ENCODE measurements at places on chromosomes 1 and 21.

DNA sequence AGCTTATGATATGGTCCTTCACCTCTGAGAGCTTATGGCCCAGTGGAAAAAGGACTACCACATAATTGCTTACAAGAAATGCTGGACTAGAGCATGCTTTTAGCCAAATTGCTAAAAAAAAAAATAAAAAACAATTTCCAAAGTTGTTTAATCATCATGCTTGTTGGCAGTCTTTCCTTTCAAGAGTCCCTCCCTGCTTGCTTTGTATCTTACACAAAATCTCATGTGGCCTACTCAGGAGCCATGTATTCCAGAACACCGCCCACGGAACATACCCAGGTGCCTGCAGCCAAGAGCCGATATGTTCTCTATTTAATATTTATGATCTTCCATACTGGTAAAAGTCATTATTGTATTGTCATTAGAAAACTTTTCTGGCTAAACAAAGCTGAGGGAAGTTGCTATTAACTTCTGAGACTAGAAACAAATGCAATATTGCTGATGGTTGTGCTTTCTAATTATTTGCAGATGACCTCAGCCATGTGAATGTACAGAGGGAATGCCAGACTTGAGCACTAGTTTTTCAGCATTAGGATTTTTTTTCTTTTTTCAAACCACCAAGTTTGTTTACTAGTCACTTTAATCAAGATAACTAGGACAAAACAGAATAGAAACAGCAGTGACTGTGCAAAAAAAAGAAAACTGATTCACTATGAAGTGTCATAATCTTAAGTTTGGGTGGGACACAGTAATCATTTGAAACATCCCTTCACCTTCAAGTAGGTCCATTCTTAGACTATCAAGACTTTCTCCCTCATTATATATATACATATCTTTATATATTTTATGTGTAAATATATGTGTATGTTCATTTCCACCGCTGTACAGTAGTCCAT is 129.3 kb upstream of the GORAB start:
- no peak for DNase-seq

- no peak for DNase-seq
Measured at GRCh38 chr1:193498088-193498655, 311.8 kb upstream of the B3GALT2 start.

GRCh38 chr1:30511991-30512913 is 211.1 kb downstream of the MATN1 start:
- peak; percentile 53 for DNase-seq

- peak; percentile 87 for DNase-seq
Measured at GRCh38 chr1:151574575-151575529, 34.7 kb downstream of the TUFT1 start.

- DNase-seq: no peak
Measured at GRCh38 chr21:46046471-46046870, 51.4 kb upstream of the COL6A2 start.

DNA sequence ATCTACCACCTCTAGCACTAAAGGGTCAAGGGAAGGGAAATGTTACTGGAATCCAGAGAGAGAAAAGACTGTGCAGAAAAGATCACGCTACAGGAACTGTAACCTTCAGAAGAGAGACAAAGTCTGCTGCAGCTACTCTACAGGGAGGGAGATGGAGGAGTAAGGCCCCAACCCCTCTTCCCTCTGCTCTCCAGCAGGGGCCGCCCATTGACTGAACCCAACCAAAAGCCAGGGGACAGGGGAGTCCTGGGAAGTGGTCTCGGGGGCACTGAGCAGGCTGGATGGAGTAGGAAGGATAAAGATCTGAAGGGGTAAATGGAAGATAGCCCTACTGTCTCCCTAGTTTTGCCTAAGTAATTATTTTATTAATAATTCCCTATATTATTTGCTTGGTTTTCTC is 72.8 kb upstream of the NR5A2 start:
- no peak for DNase-seq

GRCh38 chr1:66445492-66446181 is 88.3 kb upstream of the SGIP1 start:
- DNase-seq: no peak

DNA sequence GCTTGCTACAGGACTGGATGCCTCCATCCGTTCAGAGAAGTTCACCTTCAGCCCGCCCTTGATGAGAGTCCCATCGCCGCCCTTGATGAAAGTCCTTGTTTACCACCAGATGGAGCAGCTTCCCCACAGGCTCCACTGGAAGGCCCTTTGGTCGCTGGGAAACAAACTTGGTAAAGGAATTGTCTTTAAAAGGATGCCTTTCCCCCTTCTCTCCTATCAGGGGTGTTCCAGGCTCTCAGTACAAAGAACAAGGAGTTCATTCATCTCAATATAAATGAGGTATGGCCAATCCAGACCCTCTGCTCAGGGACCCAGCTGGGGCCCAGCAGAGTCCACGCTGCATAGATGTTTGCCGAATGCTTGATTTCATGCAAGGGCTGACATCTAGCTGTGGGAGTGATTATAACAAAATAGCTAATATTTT is 50.8 kb downstream of the CAPN9 start:
- DNase-seq: peak; percentile 49

DNA sequence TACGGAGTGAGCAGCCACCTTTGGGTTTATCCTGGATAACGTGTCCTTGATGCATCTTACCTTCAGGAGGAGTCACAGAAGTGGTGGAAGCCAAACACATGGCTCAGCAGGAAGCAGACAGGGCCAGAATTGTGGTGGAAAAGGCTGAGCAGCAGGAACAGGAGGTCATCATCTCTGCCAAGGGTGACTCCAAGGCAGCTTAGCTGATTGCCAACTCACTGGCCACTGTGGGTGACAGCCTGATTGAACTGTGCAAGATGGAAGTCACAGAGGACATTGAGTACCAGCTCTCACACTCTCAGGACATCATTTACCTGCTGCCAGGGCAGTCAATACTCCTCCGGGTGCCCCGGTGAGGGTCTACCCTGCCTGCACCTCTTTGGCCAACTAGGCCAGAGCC is 179.3 kb downstream of the FAF1 start:
- DNase-seq: no peak

GRCh38 chr1:184388319-184388889 is 1.6 kb downstream of the C1orf21 start:
- peak; percentile 69 for DNase-seq

DNA sequence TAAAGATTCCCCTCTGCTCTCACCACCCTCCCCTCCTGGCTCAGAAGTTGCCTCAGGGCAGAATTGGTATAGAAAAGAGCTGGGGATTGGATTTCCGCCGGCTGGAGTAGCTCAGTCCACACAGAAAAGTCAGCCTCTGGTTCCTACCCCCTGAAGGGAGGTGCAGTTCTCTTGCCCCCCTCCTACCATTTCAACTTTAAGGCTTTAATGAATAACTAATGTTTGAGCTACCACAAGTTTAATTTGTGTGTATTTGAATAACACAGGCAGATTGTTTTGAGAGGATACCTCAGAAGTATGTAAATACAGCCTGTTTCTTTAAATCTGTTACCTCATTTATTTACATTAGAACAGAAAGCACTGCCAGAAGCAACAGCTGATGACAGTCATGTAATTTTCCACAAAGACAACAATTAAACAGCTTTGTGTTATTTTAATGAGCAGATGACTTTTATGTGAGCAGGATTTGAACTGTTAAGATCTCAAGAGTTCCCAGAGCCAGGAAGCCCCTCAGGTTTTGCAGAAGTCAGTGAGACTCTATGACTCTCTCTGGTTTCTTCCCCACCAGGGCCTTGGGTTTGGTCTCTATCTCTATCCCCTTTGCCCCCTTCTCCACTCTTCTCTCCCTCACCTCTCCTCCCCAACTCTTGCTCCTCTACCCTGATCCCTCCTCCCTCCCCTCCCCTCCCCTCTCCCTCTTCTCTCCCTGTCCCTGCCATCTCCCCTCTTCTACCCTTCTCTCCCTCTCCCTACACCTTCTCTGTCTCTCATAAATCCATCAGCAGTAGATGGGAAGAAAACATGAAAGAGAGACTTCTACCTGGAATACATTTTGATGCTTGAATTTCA is 26.3 kb downstream of the DUSP10 start:
- peak; percentile 54 for DNase-seq

DNA sequence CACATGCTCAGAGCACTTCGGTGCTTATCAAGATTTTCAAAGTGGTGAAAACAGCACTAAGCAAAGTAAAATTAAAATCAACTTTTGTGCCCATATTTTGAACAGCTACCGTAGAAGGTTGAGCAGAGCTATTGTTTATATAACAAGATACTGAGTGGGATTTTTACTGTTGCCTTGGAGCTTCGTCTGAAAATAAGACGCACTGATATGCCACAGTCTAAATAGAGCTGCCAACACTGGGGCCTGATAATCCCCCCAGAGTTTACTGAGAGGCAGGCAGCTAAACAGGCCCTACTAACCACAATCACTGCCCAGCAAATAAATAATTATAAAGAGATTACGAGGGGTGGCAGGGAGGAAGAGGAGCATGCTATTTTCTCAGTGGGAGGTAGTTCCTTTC is 650 bp upstream of the CCDC190 start:
- no peak for DNase-seq

DNA sequence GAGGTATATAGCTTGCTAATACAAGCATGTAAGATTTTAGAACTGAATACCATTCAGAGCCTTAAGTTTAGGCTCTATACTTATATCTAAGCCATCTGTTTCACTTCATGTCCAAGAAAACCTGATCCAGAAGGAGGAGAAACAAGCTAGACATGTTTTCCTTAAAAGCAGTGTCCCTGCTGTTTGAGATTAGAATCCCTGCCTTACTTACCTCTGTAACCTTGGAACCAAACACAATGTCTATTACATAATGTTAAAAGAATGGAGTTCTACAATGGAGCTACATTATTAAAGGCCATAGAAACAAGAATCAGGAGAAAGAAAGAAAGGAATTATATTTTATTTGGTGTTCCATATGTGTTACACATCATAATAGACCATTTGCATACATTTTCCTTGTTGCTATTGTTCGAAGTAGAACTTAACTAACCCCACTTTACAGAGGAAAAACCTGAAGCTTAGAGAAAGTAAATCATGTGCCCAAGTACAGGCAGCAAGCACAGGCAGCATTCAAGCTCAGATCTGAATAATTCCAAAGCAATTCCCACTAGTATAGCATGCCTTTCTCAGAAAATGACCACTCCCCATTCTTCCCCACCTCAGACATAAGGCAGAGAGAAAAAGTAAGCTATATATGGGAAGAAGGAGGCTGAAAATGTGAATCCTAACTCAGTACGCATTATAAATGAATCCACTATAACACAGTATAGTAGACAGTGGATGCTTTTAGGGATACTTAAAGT is 380.1 kb upstream of the SPAG17 start:
- DNase-seq: no peak

- DNase-seq: no peak
Measured at GRCh38 chr1:245988393-245989078, 518.5 kb downstream of the SMYD3 start.

- no peak for DNase-seq
Measured at GRCh38 chr1:25020851-25021590, 90.9 kb upstream of the RUNX3 start.

GRCh38 chr1:23594149-23594907 is 35.0 kb upstream of the ID3 start:
- DNase-seq: no peak

DNA sequence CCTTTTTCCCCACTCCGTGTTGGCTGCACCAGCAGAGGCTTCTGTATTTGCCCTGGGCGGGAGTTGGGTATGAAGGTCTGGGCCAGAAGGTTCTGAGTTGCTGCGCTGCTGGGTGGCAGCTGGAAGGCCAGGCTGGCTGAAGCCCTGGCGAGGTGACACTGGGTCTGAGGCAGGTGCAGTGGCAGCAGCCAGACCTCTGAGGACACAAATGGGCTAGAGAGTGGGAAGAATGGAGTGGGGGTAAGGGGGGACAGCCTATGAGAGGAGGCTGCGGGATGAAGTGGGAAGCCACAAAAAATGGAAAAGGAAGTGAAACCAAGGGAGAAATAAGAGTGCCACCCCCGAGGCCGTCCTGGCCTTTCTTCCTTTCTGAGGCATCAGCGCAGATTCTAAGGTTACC is 53.2 kb downstream of the STX6 start:
- DNase-seq: no peak

GRCh38 chr1:87718241-87718950 is 389.7 kb downstream of the LMO4 start:
- DNase-seq: peak; percentile 57

DNA sequence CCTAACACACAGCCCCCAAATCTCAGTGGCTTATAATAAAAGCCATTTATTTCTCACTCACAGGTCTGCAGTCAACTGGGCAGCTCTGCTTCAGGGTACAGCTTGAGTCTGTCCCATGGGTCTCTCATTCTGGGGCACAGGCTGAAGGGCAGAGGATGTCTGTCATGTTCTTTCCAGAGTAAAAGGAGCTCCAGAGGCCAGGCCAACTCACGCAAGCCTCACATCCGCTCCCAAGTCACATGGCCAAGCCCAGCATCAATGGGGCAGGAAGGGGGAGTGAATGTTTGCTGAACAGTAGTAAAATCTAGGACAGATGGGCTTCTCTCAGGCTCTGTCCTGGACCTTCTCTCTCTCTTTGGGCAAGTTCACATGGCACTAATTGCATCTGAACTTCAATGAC is 7.1 kb upstream of the SSBP3 start:
- no peak for DNase-seq

- no peak for DNase-seq
Measured at GRCh38 chr1:50427086-50427817, 4.0 kb upstream of the DMRTA2 start.

GRCh38 chr1:45373573-45373972 is 33.3 kb upstream of the MUTYH start:
- no peak for DNase-seq

- DNase-seq: peak; percentile 70
Measured at GRCh38 chr1:111101854-111102642, 37.8 kb downstream of the DRAM2 start.

DNA sequence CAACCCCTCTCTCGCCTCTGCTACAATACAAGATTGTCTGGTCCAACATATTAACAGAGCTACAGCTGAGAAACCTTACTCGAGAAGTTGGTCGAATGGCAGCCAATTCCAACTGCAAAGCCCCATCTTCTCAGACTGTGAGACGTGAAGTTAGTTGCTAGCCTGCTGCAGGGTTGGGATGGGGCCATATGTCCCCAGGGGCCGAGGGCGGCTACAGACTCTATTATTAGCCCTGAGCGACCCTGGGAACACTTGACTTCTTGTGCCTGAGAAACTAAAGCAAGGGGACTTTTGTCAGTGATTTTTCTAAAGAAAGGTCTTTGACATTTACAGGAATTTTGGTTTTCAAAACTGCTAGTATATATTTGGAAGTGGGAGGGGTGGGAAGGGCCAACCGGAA is 13.7 kb downstream of the NCF2 start:
- DNase-seq: no peak

- no peak for DNase-seq
Measured at GRCh38 chr1:205533748-205534443, 29.4 kb downstream of the CDK18 start.

GRCh38 chr1:119565131-119565772 is 58.2 kb downstream of the HSD3B1 start:
- DNase-seq: no peak

- no peak for DNase-seq
Measured at GRCh38 chr1:41118645-41119044, 97.1 kb upstream of the SLFNL1 start.
